Left renal pelvis (tissue), 4 donors: ENCODE measurements at places on chromosomes 4 and X.

DNA sequence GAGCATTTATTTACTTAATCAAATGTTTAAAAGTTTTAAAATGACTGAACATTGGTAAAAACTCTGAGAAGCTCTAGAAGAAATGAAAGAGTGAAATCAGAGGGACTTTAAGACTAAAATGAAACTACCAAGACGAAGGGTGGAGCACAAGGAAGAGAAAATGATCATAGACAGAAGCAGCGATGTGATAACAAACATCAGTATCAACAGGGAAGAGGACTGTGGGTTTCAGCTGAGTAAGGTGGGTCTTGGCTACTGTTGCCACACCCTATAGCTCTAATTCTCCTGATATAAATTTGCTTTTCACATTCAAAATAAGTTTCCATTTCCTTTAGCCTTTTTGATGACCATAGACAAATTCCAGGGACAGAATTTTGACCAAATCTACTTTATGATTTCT lies 18.4 kb downstream of the SOD3 start:
- DNase-seq: no peak

DNA sequence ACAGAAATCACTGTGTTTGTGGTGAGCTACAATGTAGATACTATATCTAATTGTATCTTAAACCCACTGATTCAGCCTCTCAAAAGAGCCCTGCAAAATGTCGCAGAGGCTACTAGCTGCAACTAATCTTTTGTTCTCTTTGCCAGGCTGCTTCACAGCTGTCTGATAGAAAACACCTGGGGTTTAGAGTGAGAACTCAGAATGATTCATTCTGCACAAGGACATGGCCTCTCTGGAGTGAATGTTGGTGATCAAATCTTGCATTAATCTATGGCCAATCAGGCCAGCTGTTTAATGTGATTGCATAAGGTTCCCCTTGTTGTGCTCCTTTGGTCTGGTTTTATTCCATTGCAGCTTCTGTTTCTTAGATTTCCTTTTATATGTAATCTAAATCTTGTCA lies 100.3 kb downstream of the EMCN start:
- DNase-seq: no peak

GRCh38 chrX:48770296-48770695 lies 8.7 kb downstream of the GLOD5 start:
- no peak for DNase-seq

DNA sequence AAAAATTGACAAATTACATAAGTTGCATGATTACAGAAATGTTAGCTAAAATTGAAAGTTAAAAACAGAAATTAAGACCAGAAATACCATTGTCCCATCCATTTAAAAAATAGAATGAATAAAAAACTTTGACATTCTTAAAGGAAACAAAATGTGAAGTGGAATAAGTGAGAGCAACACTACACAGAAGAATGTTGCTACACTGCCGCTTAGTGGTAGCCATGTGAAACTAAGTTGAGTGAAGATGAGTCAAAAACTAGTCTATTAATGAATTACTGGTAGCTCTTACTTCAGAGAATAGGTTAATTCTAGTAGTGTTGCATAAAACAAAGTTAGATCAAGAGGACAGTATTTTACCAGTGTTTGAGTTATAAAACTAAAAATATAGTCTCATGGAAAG lies 571.0 kb upstream of the KLHL4 start:
- peak; percentile 3 for DNase-seq

- no peak for DNase-seq
These were observed 47.2 kb upstream of the RBMXL3 start for GRCh38 chrX:115142057-115142456.

DNA sequence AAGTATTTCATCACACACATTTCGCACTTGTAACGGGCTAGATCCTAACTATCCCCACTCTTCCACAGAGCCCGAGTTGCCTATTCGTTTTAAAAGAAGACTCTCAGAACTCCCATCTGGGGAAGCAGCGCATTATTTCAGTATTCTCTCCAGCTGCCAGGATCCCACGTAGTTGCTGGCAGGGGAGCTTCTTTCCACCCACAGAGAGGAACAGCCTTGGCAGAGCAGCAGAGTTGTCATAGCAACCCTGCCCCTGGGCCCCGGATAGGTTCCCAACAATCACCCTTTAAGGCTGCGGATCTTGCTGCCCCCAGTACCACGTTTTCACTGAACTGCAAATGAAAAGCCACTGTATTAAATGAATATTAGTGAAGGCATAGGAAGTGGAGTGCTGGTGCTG lies 106.7 kb downstream of the GPM6A start:
- DNase-seq: no peak

DNA sequence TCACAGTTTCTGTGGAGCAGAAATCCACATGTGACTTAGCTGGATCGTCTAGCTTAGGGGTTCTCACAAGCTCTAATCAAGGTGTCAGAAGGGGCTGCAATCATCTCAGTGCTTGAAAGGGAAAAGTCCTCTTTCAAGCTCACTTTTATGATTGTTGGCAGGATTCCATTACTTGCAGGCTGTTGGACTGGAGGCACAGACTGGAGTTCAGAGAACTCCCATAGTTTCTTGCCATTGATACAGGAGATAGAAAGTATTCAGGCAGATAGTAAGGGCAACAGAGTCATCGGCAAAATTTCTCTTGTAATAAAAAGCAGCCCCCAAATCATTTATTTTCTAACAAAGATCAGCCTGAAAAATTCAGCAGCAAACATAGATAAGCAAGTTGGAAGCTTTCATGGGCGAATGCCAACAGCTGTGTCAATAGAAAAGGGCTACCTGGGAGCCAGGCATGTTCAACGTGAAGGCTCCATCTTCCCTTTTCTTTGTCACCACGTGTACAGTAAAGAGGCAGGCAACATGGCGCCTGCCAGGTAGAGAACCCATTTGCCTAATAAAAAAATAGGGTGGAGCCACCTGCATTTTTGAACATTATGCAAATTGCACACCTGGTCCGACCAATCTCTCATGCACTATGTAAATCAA lies 64.4 kb downstream of the CXCL13 start:
- DNase-seq: no peak

GRCh38 chrX:72069350-72070160 lies 62.2 kb downstream of the RTL5 start:
- DNase-seq: no peak

- no peak for DNase-seq
These were observed 14.2 kb downstream of the RGS12 start for GRCh38 chr4:3307060-3307459.

DNA sequence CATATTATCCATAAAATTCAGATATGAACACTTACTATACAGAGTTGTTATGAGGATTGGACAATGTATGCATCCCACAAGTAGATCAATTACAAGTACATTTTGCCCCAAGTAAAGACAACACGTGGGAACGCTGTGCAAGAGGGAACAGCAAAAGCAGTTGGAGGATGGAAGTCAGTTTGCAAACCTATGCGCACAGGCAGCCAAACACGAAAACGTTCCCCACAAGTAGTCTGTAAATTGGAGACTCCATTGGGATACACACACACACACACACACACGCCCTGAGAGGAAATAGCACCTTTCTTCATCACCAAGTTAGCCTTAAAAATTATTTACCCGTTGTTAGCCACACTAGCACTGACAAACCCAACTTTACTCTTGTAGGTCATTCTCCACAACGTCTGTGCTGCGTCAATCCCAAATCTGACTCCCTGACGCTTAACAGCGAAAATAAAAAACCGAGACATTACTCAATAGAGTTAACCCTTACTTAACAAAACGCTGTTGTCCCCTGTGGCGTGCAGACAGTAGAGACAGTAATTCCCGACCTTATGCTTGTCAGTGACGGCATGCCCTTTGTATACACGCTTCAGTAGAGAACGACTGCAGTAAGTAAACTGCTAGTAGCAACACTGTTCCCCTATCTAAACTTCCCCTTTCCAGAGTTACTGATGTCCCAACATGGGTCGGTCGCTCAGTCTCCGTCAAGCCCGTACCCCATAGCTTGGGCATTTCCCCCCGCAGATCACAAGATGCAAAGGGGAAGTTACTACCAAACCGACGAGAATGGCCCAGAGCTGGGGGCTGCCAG lies 730 bp downstream of the MANBA start:
- peak; percentile 14 for DNase-seq

DNA sequence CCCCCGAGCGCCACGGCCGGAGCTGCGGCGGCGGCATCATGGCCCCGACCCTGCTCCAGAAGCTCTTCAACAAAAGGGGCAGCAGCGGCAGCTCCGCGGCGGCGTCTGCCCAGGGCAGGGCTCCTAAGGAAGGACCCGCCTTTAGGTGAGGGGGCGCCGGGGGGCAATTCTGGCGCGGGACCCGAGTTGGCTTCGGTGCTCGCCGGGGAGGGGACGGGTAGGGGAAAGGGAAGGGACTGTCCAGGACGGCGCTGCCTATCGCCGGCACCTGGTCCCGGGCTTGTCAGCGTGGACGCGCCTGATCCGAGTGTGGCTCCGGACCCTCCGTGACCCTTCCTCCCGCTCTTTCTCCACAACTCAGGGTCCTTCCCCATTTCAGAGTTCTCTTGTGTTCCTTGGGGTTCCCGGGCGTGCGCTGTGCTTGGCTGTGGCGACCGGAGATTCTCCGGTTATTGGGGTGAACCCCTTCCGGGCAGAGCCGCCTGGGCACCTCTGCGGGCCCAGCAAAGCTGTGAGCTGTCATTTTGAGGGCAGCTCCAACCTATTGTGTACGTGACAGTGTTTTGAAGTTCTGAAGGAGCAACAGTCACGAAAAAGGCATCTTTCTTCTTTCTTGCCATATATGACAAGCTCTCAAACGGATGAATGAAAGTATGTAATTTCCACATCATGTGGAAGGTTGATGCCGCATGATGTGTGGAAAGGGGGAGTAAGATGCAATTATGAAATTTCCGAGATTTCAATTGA lies 522 bp downstream of the FNIP2 start:
- no peak for DNase-seq

- DNase-seq: no peak
These were observed 176.9 kb downstream of the PDHA2 start for GRCh38 chr4:96016634-96017299.

DNA sequence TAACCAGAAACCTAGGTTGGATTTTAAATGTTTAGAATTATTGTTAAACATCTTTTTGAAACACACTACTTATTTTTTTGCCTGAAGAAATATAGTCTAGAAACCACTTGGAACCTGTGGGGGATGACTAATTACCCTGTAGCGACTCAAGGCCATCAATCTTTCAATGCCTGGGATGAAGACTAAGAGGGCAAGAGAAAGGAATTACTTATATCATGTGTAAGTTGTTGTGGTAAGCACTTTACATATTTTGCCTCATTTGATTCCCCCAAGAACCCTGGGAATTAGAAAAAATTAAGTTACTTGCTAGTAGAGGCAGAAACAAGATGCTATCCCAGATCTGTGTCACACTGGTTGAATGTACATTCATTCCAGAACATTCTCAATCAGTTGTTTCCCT lies 170.9 kb upstream of the GRIA3 start:
- DNase-seq: no peak

DNA sequence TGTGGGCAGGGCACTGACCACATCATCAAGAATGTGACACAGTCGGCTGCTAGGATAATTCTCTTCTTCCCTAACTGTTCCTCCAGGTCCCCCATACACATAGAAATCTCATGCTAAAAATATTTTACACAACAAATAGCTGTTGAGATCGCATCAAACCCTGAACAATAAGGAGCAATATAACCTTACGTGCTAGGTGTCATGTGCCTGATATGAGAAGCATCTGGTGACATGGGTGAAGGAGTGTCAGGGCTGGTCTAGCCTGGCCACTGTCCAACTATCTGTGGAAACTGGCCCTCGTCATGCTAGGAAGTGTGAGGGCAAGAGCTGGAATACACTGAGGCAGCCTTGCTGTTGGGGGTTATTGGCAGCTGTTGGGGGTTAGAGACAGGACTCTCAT lies 167.3 kb upstream of the PGRMC2 start:
- no peak for DNase-seq

DNA sequence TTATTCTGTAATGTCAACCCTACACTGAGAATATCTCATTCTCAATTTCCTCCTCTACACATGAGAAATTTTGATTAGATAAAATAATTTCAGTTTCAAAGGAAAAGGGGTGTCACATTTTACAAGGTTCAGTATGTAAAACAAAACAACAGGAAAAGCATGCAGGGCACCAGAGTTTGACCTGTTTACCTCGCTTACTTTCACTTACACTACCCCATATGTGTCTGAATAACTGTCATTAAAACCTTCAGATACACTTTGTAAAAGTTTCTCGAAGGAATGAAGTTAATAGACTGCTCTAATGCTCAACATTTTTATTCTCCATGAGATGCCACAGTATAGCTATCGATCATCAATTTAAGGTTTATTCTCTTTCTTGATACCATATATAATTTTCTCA lies 12.3 kb upstream of the PCDH10 start:
- no peak for DNase-seq

GRCh38 chr4:88765729-88766128 lies 68.1 kb upstream of the NAP1L5 start:
- no peak for DNase-seq

GRCh38 chr4:168541266-168541953 lies 44.6 kb downstream of the PALLD start:
- no peak for DNase-seq
